ENCODE measurements at places on chromosomes 3 and 15.
A peak's percentile ranks its signal among the peaks of the same experiment; 100 is the strongest.

DNA sequence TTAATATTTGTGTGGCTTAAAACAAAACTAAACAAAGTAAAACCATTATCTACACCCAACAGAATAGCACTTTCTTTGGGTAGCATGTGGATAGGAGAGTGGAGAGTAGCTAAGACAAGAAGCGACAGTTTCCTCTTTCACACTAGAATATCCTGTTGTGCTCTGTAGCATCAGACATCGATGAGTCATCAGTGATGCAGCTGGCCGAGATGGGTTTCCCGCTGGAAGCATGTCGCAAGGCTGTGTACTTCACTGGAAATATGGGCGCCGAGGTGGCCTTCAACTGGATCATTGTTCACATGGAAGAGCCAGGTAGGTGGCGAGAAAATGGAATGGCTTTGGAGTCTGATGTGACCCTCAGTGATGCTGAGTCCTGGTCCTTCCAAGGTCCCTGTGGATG, 108.1 kb downstream of the USP13 start:
- DNase-seq, result no peak

DNA sequence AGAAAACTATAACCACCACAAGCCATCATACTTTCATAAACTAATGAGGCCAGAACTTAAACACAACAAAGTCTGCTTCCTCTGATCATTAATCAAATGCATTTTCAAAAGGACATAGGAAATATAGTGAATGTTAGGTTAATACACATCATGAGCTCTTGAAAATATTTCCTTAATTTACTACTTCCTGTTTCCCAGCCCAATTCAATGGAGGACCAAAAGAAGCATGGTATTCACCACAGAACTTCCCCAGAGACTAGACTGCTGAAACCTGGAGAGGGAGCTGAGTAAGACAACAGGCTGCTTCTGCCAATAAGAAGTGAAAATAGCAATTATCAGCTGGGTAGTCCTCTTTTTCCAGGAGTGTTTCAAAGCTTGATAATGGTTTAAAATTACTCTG, 250.3 kb downstream of the ULK4 start:
- no peak for DNase-seq

DNA sequence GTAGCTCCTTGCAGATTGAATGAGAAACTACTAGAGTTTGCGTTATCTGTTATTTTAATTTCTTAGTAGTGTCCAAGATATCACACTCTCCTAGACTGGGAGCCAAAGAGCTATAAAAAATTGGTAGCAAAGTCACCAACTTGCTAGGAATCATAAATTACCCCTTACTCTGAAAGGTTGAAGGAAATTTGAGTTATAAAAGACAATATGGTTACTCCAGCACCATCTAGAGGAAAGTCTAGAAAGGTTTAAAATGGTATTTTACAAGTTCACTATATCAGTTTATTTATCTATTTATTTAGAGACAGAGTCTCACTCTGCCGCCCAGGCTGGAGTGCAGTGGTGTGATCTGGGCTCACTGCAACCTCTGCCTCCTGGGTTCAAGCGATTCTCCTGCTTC, 121.6 kb downstream of the RBPMS2 start:
- DNase-seq, result no peak

GRCh38 chr3:124759666-124760401, 29.6 kb downstream of the UMPS start:
- DNase-seq, result no peak

DNA sequence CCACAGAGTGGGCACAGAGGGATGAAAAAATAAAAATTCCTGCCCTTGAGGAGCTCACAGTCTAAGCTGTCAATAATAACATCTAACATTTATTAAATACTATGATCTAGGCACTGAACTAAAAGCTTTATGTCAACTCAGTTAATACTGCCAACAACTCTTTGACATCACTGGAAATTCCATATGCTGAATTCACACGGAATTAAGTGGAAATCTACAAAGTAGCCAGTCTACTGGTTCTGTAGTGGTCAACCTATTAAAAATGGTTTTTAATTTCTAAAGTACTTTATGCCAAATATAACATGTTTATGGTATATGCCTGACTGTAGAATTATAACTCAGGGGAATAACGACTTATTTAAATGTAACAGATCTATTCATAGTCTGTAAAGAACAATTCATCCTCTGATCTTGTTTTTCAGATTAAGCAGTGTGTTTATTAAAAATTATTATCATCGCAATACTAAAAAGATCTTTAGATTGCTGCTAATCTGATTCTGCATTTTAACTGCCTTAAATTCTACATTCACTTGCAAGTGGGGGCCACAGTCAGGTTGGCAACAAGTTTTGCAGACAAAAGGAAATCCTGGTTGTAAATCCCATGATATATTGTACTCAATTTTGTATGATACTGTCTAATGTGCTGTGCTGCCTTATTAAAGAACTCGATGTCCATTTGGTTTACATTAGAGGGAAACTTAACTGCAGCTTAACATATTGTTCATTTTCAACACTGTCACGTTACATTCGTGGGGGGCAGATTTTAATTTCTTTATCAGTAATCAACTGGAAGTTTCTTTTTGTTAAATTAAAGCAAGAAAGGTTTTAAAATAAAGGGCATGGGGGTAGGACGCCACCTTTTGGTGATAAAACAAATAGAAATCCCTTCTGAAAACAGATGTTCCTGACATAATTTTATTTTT, 2.6 kb upstream of the FOXP1 start:
- peak; percentile 30 for DNase-seq

DNA sequence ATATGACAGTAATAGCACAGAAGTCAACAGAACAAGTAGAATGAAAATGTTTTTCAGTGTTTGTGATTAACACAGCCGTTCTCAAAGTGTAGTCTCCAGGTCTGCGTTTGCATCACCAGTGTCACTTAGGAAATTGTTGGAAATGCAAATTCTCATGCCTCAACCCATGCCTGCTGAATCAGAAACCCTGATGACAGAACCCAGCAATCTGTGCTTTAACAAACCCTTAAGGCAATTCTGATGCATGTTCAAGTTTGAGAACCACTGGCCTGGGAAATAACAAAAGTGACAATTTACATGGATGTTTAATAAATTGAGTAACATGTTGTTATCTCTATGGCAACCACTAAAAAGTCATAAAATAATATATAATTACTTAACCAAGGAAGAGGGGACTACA, 103.1 kb upstream of the ATP11B start:
- DNase-seq, result no peak

DNA sequence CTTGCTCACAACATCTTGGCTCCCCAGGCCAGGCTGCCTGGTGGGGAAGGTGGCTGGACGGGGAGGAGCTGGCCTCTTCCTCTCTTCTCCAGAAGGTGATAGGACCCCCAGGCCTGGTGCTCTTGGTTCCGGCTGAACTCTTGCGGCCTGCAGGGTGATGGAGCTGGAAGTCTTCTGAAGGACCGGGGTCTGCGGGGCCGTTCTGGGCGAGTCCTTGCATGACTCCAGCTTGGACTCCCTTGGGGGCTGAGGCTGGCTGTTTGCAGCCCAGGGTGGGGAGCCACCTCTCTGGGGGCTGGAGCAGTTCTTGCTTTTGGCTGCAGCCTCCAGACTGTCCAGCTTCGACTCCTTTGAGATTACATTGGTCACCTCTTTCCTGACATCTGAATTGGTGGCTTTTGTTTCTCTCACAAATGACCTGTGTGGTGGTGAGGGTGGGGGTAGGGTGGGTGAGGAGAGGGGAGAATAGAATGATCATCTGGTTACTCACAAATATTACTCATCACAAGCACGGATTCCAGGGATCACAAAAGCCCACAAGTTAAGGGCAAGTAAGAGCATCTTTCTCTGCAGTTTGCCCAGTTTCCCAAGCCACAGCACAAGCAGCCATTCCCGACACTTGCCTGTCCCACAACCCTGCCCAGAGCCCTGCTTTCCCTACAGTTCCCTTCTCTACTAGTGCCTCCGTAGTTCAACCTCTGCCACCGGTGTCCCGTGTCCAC, 149.1 kb upstream of the HACD2 start:
- DNase-seq, result no peak

DNA sequence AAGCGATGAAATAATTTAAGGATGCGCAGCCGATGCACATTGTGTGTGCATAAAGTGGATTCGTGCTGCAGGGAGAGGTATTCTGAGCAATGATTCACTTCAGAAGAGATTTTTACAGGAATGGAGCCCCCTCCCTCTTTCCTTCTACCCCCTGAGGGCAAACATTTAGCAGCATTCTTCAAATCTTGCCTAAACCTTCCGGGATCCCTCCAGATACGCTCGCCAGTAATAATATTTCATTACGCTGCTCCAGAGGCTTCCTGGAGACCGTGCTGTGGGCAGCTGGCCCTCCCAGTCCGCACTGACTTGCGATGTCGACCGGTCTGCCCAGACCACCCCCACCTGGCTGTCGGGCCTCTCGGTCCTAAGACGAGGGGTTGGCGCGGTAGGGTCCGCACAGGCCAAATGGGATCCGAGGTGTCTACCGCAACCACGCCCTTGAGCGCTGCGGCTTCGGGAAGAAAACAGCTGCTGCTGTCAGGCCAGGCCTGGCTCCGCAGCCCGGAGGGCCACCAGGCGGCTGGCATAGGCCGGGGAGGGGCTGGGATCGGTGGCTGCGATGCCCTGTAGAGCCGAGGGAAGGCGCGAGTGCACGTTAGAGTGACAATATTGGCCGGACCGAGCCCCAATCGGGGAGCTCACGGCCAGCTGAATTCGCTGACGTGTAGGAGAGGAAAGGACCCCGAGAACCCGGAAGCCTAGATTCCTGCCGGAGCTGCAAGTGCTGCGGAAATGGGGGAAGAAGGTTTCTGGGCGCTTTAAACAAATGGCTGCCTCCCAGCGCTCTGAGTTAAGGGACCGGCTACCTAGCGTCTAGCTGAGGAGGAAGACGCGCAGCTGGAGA, 14.3 kb downstream of the ZIC4 start:
- DNase-seq, result peak; percentile 85

DNA sequence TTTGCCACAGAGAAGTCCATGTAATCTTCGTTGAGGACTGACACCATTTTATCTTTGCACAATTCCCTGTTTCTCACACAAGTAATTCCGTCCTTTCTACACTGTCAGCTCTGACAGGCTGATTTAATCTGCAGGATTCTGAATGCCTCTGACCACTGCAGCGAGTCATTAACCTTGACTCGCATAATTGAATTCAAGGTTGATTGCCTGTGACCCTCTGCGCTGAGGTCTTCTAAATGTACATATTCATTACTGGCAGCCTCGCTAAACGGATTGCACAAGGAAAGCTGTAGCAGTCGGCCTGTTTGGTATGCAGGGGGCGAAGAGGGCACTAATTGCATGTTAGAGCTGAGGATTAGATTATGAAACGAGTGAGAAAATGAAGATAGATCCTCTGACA, 147.8 kb downstream of the SHOX2 start:
- DNase-seq, result no peak

GRCh38 chr3:45992133-45992729, 3.4 kb downstream of the FYCO1 start:
- no peak for DNase-seq

GRCh38 chr3:36714343-36715086, 49.8 kb downstream of the DCLK3 start:
- DNase-seq, result no peak

- no peak for DNase-seq
Observed at GRCh38 chr15:98778960-98779359, 130.6 kb downstream of the IGF1R start.

GRCh38 chr3:185527364-185527763, 25.0 kb downstream of the LIPH start:
- no peak for DNase-seq

DNA sequence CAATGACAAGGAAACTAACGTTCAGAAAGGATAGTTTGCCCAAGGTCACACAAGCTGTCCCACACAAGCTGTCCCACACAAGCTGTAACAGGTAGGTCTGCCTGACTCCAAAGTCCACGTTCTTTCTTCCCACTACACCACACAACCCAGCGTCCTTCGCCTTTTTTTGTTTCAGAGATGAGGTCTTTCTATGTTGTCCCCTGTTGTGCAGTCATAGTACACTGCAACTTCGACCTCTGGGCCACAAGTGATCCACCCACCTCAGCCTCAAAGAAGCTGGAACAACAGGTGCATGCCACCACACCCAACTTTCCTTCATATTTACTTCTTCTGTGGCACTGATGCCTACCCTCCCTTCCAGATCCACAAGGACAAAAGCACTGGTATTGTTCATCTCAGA, 21.4 kb downstream of the MB21D2 start:
- DNase-seq, result no peak

- no peak for DNase-seq
Observed at GRCh38 chr15:67601073-67601472, 58.6 kb downstream of the MAP2K5 start.

DNA sequence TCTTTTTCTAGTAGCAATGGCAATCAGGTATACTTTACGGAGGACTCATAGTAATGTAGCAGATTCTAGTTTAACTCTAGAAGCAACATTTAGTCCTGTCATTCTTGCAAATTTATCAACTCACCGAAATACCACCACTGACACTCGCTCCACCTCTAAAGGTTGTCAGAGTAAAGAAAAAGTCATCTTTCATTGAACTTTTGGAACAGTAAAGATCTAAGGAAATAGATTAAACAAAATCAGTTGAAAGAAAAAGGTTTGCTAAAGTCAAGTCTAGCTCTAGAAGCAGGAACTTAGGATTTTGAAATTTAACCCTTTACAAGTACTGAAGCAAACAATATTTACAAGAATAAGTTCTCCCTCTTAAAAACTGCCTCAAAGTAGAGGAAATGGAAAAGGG, 8.7 kb downstream of the ATP8B4 start:
- DNase-seq, result no peak

- DNase-seq, result no peak
Observed at GRCh38 chr3:68787106-68787626, 145.2 kb downstream of the TAFA4 start.

GRCh38 chr3:12574131-12574530, 17.2 kb downstream of the MKRN2 start:
- DNase-seq, result no peak

DNA sequence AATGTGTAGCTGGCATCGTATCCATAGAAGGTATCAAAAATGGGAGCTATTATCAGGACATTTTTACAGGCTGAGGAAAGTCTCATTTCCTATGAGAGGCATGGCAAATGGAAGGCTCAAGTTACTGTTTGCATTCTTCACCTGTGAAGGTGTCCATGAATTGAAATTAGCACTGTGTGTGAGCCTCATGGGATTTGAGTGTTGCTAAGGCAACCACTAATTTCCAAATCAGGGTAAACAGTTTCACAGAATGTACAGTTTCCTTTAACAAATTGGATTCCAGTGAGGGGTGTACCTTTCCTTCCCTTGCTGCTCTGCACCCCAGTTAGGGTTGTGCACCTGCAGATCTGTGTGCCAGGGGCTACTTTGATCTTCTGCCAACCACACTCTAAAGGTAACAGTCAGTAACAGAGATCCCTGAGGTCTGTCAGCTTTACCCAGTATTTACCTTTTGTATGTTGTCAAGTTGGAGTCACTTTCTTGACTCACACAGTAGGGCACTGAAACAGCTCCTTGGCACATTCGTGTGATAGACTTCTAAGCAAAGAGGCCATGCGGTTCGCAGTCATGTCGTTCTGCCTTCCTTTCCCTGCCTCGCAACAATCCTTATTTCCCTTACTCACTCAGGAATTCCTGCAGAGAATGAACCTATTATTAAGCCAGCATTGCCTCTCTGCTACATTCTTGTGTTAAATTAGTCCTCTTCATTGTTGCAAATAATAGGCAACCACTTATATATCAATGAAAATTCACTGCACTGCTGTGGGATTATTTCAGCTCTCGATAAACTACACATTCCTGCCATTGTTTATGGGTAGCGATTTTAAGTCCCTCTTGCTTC, 129.8 kb upstream of the GBE1 start:
- DNase-seq, result no peak

Measured in right hindlimb (tissue), 1 donor.